Activated CD8-positive, alpha-beta T cell treated with anti-CD3 and anti-CD28 coated beads for 36 hours (primary cell): ENCODE measurements at places on chromosomes 1 and 21.
A peak's percentile ranks its signal among the peaks of the same experiment; 100 is the strongest.

- no peak for DNase-seq
Measured at GRCh38 chr21:33125680-33126375, 55.9 kb downstream of the OLIG1 start.

- DNase-seq: no peak
Measured at GRCh38 chr1:58149271-58149812, 397.2 kb downstream of the OMA1 start.

DNA sequence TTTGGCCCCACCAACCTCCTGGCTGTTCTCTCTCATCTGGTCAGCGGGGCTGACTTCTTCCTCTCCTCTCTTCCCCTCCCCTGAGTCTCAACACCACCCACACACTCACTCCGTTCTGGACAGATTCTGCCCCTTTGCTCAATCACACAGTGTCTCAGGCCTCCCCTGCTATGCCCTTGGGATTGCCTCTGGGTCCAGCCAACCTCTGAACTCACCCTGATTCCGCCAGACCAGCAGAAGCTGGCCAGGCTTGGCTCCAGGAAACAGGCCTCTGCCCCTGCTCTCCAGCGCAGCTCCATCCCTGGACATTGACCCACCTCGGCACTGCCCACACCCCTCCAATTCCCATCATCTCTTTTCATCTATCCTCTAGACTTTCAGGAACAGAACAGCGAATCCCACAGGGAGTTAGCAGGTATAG, 22.1 kb downstream of the AHDC1 start:
- no peak for DNase-seq

DNA sequence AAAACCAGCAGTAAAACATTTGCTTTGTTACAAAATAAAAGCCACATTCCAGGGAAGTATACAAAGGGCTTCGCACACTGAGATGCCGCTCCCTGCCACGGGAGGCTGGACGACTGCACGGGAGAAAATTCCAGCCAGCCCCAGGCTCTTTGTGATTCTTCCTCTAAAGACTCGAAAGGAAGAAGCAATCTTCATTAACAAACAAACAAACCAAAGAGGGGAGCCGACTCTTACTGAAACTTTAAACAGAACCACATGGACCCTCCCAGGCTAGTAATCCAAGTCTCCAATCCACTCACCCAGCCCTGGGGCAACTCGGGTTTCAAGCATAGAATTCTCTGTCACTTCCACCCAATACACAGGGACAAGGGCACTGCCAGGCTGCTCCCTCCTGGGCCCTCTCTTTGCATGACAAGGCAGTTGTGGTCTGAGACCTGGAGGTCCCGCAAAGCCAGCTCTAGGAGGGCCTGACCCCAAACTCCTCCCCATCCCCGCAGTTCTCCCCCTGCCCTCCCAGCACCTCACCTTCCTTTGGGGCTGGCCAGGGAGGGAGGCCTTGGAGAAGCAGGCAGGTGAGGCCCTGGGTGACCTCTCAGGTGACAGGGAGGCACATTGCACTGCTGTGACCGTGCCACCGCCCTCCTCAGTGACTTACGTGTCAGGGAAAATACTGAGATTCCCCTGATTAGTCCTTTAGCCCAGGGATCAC, 26.6 kb upstream of the COL18A1 start:
- DNase-seq: no peak

GRCh38 chr1:176858433-176858916, 306.0 kb downstream of the ASTN1 start:
- DNase-seq: no peak

GRCh38 chr1:33267468-33268205, 11.3 kb downstream of the ZNF362 start:
- DNase-seq: no peak

GRCh38 chr1:5516756-5517155, 475.5 kb downstream of the NPHP4 start:
- no peak for DNase-seq

DNA sequence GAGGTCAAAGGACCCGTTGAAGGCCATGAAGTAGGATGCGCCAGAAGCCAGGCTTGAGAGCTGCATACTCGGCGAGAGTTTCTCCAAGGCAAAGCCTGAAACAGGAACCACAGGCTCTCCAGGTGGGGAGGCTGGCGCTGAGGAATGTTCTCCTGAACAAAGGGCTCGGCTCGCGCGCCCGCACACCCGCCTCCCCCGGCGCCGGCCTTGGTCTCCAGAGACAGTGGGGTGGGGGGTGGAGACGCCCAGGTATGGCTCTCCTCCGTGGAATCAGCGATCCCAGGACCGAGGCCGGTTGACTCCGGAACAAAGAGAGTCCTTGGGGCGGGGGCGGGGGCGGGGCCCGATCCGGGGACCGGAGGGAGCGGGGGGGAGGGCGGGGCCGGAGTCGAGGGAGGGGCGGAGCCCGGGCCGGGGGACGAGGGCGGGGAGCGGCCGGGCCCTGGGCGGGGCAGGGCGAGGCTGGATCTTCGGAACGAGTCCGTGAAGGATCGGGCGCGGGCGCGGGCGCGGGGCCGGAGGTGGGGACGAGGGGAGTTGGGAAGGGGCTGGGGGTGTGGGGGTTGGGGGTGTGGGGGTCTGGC, 85.0 kb downstream of the NKAIN1 start:
- DNase-seq: peak; percentile 76

- DNase-seq: peak; percentile 83
Measured at GRCh38 chr21:46368533-46369285, 44.8 kb downstream of the PCNT start.

DNA sequence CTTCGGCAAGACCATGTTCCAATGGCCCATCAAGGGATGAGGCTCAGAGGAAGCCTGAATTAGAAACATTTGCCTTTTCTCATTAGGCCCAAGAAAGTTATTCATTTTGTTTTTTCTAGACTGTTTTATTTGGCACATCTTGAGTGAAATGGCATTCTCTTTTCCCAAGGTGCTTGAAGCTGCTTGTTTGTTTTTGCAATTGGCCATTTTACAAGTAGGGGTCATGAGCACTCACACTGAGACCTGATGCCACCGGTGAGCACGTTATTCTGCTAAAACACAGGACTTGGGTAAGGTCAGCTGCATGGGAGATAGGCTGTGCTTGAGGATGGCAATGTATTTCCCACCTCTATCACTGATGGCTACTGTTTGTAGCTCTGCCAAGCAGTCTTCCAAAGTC, 128.1 kb downstream of the TBX15 start:
- DNase-seq: no peak

GRCh38 chr21:8990326-8991087, 1530.9 kb upstream of the TPTE start:
- DNase-seq: no peak

DNA sequence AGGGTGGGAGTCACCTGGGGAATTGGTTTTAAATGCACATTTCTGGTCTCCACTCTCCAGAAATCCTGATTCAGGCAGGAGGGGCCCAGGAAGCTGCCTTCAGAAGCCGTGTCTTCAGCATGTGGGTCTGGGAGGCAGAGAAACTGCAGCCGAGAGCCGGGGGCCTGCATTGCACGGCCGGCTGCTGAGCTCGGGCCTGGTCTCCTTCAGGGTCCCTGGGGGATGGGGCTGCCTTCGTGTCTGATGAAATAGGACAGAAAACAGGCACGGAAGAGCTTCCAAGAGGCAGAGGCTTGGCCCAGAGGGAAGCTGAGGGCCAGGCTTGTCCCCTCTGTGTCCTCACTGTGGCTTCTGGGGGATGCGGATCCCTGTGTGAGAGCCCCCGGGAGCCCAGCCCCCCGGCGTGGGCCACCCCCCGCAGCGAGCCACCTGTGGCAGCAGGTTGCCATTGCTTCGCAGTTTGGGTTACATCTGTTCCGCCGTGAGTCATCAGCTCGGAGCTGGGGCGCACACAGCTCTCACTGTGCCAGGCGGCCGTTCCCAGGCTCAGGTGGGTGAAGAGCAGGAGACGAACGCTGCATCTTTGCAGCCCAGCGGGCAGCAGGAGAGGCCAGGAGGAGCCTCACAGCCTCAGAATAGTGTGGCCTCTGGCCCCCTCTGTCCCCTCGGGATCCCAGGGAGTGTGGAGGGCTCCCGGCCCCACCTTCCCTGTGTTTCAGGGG, 72.4 kb downstream of the AJAP1 start:
- no peak for DNase-seq

GRCh38 chr1:10663678-10664035, 132.8 kb downstream of the CASZ1 start:
- no peak for DNase-seq

DNA sequence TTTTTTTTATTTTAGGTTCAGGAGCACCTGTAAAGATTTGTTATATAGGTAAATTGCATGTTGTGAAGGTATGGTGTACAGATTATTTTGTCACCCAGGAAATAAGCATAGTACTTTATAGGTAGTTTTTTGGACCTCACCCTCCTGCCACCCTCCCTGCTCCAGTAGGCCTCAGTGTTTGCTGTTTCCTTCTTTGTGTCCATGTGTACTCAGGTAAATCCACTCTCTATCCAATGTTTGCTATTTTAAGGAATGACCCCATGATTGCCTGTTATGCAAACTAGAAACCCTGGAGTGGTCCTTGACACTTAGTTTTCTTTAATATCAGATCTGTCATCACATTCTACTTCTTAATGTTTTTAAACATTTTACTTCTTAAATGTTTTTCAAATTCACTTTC, 33.9 kb downstream of the LHX9 start:
- DNase-seq: no peak

GRCh38 chr1:6224718-6225117, 11.0 kb downstream of the ICMT start:
- no peak for DNase-seq

GRCh38 chr1:12553963-12554362, 64.0 kb downstream of the DHRS3 start:
- no peak for DNase-seq

GRCh38 chr1:199123615-199124014, 484.8 kb downstream of the PTPRC start:
- no peak for DNase-seq

GRCh38 chr1:31795801-31796621, 19.8 kb downstream of the SPOCD1 start:
- no peak for DNase-seq

- DNase-seq: peak; percentile 77
Measured at GRCh38 chr21:43866260-43866629, 1.2 kb downstream of the AGPAT3 start.
